Dorsolateral prefrontal cortex (tissue), 122 donors: ENCODE measurements at places on chromosomes 4 and X.

GRCh38 chr4:9999956-10000561 lies 21.2 kb downstream of the SLC2A9 start:
- DNase-seq: no peak

DNA sequence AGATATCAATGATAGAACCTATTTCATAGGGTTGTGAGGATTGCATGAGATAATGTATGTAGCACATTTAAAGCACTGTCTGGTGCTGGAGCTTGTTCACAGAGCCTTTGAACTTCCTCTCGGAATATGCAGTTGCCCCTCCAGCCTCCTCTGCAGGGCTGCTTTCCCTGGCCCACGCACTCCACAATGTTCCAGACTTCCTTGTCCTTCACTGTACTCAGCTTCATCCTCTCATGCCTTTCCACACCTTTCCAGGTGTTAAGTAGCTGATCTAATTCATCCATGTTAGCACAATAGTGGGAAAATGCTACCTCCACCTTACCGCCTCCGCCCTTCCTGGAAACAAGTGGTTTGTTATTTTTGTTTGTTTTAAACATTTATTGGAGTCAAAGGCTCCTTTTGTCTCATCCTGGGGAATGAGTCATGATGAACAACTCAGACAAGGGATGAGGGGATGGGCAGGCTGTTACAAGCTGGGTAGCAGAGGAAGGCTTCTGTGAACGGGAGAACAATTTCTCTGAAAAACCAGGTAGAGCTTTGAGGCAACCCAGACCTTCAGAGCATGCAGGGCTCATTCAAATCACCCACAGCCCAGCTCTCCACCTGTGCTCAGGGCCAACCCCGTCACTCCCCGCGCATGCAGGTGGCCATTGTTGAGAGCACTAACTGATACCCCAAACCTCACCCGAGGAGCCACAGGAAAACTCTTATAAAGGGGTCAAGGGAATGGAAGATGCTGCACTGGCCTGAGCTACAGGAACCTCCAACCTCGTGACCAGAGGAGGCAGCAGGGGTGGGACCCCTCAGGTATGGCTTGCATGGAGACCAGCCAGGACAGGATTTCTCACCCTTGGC lies 84.9 kb upstream of the TBL1X start:
- DNase-seq: no peak

GRCh38 chrX:129404670-129405008 lies 118.7 kb downstream of the SMARCA1 start:
- no peak for DNase-seq

- DNase-seq: no peak
These were observed 228.2 kb downstream of the FBXW7 start for GRCh38 chr4:152307669-152308068.

GRCh38 chrX:9221781-9222180 lies 187.9 kb upstream of the FAM9B start:
- no peak for DNase-seq

GRCh38 chrX:20461576-20461975 lies 194.9 kb upstream of the RPS6KA3 start:
- no peak for DNase-seq

GRCh38 chr4:116005806-116006088 lies 892.3 kb upstream of the NDST4 start:
- DNase-seq: no peak

- DNase-seq: no peak
These were observed 87.2 kb upstream of the MYOZ2 start for GRCh38 chr4:119048446-119048845.
